ENCODE measurements at places on chromosomes 11 and 22.

DNA sequence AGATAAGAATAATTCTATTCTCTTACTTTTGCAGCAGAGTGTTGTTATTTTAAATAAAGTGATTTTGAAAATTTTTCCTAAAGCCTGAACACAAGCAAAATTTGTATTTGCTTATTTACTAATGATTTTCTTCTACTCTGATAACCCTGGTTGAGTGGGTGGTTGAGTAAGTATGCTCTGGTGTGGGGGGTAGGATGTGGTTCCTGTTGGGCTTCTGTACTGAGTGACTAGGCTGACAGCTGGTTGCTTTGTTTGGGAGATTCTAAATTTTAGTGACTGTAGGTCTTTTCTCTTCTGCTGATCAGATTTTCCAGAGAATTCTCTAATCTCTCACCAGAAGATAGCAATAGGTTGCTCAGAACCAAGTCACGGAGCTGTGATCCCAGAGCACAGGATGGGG lies 61.6 kb downstream of the METTL15 start:
- DNase-seq = no peak

- no peak for DNase-seq
Measured at GRCh38 chr11:971092-971690, 45.5 kb downstream of the AP2A2 start.

- DNase-seq = peak; percentile 29
Measured at GRCh38 chr11:116931206-116931953, 94.0 kb upstream of the APOA1 start.

DNA sequence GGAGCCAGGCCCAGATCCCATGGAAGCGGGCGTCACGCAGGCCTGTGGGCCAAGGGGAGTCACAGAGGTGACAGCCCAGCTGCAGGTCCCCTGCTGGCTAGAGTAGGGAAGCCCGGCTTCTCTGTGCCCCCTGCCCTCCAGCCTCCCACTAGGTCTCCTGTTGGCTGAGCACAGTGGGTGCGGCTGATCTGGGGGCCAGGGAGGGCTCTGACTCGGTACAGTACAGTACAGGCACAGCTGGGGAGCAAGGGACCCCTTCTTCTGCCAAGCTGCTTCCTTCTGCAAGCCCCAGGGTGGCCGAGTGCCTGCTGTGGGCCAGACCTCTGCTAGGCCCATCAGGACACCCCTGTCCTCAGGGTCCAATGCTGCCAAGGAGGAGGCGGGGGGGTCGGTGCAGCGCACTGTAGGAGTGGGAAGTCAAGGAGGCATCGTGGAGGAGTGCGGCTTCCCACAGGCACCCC lies 10.1 kb downstream of the SUSD2 start:
- no peak for DNase-seq

DNA sequence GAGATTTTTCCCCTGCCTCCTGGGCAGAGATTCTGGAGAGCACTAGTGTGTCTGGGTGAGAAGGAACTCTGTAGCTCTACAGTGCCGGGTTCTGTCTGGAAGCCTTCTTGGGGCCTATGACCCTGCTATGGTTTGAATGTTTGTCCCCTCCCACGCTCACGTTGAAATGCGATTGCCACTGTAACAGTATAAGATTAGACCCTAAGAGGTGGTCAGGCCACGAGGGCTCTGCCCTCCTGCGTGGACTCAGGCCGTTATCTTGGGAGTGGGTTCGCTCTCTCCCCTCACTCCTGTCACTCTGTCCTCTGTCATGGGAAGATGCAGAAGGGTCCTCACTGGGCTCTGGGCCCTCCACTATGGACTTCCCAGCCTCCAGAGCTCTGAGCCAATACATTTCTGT lies 3.5 kb downstream of the AP5B1 start:
- no peak for DNase-seq

DNA sequence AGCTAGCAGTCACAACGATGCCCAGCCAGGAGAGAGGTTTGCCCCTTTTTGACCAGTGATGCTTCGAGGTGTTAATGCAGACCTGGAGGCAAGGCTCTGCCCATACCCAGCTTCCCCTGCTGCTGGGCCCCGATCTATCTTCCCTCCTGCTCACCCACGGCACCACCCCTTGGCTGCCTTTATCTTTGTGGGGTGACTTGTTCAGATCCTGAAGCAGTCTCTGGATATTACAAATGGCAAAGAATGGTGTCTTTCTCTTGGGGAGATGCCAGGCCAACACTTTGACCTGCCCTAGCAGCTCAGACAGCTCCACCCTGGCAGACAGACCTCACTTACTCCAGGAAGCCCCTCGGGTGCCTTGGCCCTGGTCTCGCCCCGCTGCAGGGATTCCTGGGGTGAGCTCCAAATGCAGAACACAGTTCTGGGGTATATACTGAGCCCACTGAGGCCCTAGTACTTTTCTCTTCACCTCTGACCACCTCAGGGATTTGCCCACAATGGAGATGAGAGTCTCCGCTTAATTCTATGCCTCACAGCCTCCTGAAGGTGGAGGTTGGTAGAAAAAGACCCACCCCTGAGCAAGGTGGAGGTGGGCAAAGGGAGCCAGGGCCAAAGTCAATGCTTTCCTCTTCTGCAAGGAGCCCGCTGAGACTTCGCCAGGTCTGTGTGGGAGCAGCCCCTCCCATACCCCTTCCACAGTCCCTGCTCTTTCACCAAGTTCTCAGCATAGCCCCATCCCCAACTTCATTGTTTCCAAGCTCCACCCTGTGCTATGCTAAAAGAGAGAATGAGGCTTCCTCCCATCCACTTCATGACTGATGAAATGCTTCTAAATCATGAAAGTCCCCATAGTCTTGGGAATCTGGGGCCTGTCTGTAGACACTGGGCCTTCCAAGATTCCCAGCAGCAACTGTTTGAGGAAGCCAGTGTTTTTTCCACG lies 11.1 kb upstream of the ST3GAL4 start:
- no peak for DNase-seq

DNA sequence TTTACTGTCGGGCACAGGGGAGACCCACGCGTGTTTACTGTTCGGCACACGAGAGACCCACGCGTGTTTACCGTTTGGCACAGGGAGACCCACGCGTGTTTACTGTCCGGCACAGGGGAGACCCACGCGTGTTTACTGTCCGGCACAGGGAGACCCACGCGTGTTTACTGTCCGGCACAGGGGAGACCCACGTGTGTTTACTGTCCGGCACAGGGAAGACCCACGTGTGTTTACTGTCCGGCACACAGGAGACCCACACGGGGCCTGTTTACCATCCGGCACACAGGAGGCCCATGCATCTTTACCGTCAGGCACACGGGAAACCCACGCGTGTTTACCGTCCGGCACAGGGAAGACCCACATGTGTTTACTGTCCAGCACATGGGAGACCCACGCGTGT lies 525.1 kb downstream of the BRD1 start:
- no peak for DNase-seq

GRCh38 chr11:124717786-124718651 lies 21.7 kb upstream of the NRGN start:
- no peak for DNase-seq

DNA sequence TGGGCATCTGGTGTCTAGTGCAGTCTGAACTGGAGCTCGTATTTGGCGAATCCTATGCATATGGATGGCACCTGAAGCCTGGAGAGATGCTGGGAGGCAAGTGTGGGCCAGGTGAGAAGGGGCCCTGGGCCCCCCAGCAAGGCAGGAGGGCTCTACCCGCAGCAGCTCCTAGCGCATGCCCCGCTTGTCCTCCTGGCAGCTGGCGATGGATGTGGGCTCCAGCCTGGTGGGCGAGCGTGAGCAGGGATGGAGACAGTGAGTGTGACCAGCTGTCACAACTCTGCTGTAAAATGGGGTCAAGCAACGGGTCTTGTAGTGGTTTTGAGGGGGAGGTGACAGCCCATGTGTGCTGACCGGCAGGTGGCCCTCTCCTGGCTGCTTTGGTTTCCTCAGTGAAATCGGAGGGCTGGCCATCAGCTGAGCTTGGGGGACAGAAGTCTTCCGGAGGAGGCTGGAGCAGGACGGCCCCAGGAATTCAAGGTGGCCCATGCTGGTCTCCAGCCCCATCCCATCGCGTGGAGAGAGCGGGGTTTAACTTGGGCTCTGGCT lies 12.0 kb downstream of the FRMD8 start:
- no peak for DNase-seq

DNA sequence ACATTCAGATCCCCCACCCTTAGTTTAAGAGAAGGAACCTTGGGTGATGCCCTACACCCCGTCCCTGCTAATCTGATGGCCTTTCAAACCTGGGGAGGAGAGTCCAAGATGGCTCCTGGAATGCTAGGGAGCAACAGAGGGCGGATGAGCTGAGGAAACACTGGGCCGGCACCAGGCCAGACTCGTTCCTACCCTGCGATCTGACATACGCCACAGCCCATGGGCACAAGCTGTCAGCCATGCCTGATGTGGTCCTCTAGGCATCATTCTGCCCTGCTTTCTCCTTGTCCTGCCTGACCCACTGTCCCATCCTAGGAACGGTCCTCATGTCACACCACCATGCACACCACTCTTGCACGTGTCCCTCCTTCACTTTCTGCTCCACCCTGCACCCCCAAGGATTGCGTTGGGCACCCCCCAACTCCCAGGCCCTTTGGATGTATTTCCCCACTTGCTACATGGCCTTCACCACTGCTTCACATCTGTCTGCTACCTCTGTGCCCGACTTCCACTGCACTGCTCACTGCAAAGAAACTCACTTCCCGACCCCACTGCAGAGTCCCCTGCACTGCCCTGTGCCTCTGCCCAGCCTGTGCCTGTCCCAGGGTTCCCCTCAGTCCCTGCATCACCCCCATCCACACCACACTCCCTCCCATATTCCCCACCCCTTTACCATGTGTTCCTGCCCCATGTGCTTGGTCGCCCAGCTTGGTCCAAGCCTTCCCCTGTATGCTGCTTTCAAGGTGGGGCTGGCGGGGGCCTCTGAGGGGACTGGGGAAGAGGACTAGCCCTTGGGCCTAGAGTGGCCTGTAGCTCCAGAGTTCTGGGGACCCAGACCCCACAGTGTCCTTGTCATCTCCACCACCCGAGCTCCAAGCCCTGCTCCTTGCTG lies 29.2 kb downstream of the USP35 start:
- no peak for DNase-seq

DNA sequence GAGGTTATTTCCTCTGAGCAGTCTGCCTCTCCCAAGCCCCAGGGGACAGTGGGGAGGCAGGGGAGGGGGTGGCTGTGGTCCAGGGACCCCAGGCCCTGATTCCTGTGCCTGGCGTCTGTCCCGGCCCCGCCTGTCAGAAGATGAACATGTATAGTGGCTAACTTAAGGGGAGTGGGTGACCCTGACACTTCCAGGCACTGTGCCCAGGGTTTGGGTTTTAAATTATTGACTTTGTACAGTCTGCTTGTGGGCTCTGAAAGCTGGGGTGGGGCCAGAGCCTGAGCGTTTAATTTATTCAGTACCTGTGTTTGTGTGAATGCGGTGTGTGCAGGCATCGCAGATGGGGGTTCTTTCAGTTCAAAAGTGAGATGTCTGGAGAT lies 3.1 kb downstream of the PIM3 start:
- no peak for DNase-seq

DNA sequence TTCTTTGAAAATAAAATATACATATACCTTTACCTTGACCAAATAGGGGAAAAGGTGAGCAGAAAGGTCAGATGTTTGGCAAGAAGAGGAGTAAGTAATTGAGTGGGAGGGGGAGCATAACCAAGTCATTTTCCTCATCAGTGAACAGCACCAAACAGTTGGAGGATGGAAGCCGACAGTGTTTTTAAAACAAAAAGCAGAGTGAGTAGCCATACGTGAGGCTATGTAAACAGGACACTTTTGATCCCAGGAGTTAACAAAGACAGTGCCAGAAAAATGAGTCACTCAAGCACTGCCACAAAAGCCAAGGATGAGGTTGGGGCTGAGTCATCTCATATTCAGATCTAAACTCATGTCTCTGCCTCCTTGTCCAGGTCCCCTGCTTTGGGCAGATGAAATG lies 734.7 kb downstream of the KCNA4 start:
- no peak for DNase-seq

GRCh38 chr22:32990187-32990586 lies 68.0 kb downstream of the SYN3 start:
- DNase-seq = no peak

- DNase-seq = no peak
Measured at GRCh38 chr11:100918551-100919500, 210.8 kb downstream of the PGR start.

- DNase-seq = no peak
Measured at GRCh38 chr22:47695176-47695575, 932.7 kb downstream of the TBC1D22A start.

GRCh38 chr11:68142028-68142412 lies 20.8 kb upstream of the CHKA start:
- DNase-seq = peak; percentile 7

DNA sequence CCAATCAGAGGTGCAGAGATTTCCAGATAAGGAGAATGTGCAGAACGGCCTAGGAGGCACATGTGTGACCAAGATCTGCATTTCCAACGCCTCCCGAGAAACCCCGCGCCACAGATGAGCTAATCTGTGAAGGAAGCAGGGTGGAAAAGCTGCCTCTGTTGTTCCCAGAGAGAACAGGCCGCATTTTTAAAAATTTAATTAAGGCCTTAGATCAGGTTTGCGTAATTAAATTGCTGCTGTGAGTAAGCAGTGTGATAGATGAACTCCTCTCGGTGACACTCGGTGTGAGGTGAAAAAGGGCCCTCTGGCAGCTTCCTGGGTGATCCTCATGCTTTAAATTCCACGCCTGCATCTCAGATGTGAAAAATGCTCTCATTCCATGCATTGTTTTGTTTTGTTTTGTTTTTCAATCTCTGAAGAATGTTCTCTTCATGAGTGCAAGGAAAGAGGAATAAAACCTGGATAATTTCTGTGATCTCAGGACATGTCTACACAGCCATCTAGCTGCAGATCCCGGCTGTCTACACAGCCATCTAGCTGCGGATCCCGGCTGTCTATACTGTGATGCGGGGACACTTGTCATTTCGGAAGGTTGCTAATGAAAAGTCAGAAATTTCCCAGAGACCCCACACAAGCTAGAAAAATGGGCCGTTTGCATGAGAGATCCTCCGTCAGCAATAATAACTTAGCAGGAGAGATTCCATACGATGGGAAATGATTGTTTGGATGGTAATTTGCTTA lies 1398.9 kb downstream of the BRD1 start:
- DNase-seq = no peak

GRCh38 chr11:129021295-129021694 lies 78.6 kb upstream of the TP53AIP1 start:
- no peak for DNase-seq

- DNase-seq = no peak
Measured at GRCh38 chr22:21928048-21928447, 24.6 kb downstream of the PPM1F start.

DNA sequence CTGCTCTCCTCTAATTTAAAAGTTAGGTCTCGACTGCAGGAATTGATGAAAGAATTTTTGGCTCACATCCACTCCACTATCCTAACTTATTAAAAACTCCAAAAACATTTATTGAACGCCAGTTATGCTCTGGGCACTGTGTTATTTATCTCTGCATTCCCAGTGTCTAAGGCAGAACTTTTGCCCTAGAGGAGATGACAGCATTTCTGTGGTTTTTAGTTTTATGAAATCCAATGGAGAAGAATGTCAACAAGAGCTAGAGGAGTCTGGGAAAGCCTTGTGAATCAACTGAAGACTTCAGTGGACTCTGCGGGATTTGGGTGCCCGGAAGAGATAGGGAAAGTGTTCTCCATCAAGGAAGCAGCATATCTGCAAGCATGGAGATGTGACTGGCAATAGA lies 217.0 kb upstream of the PGR start:
- DNase-seq = no peak
